NCI-H524 treated with DMSO at 0.1 percent for 48 hours (cell line): ENCODE measurements at places on chromosomes 12 and 14.

- no peak for DNase-seq
Observed at GRCh38 chr14:39452680-39453079, 20.4 kb upstream of the FBXO33 start.

DNA sequence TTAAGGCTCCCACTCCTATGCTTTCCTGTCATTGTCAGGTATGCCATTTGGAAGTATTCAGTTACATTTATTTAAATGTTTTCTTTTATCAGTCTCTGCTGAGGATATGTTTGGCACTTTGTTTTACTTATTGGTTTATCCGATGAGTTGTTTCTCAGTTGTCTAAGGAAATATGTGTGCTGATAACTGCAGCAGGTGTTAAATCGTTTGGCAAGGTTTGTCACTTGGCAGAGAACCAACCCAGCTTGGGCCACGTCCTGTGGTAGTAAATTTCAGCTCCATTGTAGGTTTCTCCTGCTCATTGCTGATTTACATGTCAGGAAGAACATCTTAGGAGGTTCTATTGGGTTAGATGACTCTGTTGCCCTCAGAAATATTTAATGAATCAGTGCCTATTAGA is 22.0 kb upstream of the MGST1 start:
- no peak for DNase-seq

- DNase-seq = no peak
Observed at GRCh38 chr12:106020736-106021135, 118.0 kb downstream of the NUAK1 start.

DNA sequence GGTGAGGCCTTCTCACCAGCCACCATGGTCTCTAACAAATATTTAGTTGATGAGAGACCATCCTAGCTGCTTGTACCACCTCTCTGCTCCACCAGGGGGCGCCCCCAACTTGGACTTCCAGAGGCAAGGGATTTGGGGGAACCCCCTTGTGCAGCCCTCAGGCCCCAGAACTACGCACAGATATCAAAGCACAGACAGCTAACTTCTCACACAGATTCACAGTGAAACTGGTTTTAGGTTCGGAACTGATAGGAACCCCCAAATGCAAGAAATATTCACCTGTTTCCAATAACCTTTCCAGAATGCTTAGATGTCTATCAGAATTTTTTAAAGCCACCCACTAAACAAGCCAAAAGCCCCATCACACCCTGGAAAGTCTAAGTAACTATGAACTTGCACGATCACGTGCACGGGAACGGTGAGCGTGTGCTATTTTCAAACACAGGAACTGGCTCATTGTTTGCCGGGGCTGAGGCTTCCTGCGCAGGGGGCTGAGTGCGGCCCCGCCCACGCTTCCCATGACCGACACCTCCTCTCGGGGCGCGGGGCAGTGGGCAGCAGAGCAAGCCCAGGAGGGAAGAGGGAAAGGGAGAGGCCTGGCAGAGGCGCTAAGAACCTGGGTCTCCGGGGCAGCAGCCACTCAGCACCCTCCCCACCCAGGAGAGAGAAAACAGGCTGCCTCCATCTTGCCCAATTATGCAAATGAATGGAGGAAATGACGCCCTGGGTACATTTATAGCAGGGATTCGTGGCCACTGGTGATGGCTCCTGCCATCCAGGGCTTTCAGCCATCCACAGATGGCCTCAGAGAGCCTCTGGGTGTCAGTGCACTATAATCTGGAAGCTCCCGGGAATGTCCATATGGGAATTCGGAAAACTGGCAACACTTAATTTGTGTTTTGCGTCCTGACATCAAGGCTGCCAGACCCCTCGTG is 79.4 kb upstream of the GPR68 start:
- peak; percentile 83 for DNase-seq

- no peak for DNase-seq
Observed at GRCh38 chr14:37623426-37623951, 28.1 kb downstream of the TTC6 start.

- no peak for DNase-seq
Observed at GRCh38 chr12:89817501-89818226, 109.0 kb upstream of the ATP2B1 start.

DNA sequence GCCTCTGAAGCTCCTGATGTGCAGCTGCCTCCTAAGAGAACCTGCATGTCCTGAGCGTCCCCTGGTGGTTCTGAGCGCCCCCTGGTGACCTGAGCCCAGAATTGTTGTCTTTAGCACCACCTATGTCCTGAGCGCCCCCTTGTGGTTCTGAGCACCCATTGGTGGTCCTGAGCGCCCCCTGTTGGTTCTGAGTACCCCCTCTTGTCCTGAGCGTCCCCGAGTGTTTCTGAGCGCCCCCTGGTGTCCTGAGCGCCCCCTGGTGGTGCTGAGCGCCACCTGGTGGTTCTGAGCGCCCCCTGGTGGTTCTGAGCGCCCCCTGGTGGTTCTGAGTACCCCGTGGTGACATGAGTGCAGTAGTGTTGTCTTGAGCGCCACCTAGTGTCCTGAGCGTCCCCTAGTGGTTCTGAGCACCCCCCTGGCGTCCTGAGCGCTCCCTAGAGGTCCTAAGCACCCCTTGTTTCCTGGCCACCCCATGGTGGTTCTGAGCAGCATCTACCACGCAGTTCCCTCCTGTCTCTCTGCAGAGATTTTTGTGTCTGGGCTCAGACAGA is 782.5 kb downstream of the TMEM121 start:
- DNase-seq = no peak

GRCh38 chr14:59236195-59236594 is 47.7 kb downstream of the DAAM1 start:
- no peak for DNase-seq

- peak; percentile 18 for DNase-seq
Observed at GRCh38 chr14:81269100-81269978, 48.6 kb upstream of the GTF2A1 start.

- DNase-seq = no peak
Observed at GRCh38 chr12:47837190-47838171, 17.8 kb upstream of the HDAC7 start.

DNA sequence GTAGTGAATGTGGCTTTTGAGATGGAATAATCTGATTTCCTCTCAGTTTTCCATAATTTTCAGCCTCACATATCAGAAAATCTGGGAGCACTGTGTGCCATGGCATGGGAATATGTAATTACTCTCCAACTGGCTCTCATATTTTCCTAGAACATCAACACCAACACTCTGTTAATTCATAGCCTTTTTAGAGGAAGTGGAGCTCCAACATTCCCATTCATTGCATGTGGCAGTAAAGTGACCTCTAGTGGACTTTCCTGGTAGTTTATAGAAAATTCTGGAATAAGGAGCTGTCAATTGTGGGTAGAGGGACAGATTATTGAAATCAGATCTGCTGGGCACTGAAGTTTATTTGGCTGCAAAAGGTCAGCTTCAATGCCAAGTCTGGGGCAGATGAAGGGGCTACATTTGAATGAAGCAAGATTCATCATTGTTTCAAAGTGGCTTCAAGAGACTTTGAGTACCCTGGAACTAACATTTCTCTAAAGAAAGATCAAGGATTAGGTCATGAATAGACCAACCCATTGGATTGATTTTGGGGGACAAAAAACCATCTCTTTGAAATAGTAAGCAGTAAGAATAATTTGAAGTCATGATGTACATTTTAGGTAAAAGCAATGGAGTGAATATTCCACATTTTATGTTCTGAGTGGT is 23.6 kb upstream of the USP44 start:
- no peak for DNase-seq

DNA sequence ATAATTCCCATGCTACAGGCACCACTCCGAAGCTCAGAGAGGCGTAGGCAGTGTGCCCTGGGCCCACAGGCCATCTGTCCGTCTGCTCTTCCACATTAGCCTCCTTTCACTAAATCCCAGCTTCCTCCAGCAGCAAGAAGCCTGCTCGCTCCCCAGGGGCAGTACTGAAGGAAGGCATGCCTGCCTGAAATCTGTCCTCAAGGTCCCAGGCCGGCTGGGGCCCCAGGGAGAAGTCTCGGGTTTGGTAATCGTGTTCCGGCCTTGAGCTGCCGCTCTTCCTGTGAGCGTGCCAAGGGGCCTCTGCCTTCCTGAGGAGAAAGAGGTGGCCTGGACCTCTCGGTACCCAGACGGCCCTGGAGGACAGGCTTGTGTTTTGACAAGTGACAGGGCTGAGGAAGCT is 15.2 kb upstream of the DLK1 start:
- peak; percentile 41 for DNase-seq

- no peak for DNase-seq
Observed at GRCh38 chr12:6555018-6555691, 687 bp downstream of the IFFO1 start.

GRCh38 chr12:14959916-14960496 is 1.4 kb downstream of the ARHGDIB start:
- DNase-seq = no peak

GRCh38 chr12:51886021-51886710 is 1.7 kb upstream of the ANKRD33 start:
- no peak for DNase-seq

GRCh38 chr14:100654814-100655740 is 67.9 kb upstream of the BEGAIN start:
- DNase-seq = peak; percentile 75

- no peak for DNase-seq
Observed at GRCh38 chr12:115569345-115570068, 708.0 kb downstream of the MED13L start.

DNA sequence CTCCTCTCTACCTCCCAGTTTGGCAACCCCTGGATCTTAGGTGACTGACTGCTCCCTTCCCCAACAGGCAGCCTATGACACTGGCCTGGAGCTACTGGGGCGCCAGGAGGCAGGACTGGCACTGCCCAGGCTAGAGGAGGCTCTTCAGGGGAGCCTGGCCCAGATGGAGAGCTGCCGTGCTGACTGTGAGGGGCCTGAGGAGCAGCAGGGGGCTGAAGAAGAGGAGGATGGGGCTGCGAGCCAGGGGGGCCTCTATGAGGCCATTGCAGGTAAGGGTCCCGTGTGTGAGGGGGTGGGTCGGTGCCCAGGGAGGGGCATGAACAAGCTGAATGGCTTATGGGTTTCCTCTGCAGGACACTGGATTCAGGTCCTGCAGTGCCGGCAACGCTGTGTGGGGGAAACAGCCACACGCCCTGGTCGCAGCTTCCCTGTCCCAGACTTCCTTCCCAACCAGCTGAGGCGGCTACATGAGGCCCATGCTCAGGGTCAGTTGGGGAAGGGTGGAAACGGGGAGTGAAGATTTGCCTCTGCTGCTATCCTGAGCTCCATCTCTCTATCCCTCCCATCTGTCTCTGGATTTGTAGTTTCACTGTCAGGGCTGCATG is 2.2 kb downstream of the P3H3 start:
- DNase-seq = no peak

DNA sequence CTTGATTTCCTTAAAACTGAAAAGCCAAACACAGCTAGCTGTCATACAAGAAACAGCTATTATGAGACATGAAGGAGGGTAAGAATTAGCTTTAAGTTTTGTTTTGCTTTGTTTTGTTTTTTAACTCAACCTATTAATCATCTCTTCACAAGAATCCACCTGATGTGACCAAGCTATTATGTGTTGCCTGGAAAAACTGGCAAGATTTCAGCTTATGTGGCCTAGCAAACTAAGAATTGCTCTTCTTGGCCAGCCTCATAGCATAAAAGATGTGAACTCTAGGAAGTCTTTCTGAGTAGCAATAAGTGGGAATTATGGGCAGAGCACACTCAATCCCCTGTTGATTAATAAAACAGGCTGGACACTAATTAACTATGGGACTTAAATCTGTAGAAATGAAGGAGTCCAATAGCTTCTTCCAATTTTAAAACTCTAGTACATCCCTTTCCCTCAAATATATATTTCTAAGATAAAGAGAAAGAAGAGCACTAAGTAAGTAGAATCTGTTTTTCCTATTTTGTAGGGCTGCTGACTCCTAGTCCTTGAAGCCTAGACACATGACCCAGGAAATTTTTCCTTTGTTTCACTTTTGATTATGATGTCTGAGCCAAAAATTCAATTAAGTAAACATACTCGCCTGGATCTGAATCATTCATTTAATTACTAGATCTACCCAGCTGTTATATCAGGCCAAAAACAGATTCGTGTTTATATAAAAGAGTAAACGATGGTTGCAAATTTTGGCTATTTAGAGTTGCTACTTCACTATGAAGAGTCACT is 75.7 kb downstream of the GTF2A1 start:
- DNase-seq = no peak

DNA sequence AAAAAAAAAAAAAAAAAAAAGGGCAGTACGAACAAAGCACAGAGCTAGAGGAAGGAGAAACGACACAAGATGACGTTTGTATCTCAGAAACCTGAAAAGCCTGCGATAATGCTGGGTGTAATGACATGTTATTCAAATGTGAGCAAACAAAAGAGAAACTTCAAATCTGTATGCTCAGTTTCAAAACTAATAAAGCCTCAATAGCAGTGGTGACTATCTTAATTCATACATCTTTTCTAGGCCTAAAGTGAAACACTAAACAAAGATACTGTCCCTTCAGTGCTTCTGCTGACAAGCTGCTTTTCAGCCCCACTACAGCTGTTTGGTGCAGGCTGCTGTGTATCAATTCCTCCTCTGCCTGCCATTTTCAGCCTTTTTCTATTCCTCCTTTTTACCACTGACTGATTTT is 15.8 kb downstream of the ITPR2 start:
- no peak for DNase-seq

DNA sequence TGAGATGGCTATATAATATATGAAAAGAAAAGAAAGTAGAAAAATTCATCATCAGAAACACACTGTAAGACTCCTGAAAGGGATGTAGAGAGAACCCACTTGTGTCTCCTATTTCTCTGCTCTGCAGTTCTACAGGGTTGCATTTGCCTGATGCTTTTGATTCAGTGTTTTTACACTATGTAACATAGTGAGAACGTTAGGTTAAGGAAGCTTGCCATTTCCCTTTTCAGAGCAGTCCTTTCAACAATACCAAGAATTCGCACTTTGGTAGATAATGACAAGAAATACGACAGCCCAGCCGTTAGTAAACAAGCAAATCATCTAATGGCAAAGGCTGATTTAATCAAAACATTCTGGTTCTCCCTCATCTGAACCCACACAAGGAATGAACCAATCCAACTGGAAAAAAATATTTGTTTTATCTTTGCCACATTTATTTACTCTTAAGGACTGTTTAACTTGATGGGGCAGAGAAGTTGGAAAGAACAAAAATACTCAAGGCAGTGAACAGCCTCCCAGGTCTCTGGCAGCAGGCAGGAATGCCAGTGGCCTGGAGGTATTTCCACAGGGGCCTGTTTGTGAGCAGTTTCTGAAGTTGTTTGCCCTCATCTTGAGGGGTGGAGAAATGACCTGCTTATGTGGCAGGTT is 30.8 kb upstream of the SOCS2 start:
- DNase-seq = no peak

GRCh38 chr14:93950948-93951634 is 23.9 kb downstream of the FAM181A start:
- no peak for DNase-seq

DNA sequence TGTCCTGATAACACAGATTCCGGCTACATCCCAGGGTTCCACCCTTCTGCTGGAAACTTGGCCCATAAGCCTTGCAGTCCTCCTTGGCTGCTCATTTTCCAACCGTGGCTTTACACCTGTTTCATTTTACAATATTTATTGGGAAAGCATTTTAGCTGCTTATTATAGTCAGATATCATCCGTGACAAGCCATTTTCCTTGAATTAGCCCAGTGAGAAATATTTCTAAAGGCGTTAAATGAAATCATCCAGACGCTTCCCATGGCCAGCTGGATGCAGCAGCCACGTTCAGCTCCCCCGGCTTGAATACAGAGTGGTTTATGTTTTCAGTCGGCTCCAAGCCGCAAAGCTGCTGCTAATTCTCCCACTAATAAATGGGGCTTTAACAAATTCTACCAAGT is 245.0 kb upstream of the PELI2 start:
- DNase-seq = no peak
